ENCODE measurements at places on chromosomes 1 and 21. TPM values are rescaled to one million over a fixed set of nuclear protein-coding genes. Genes with fewer than 3 reads are reported as not detected.

GRCh38 chr1:194230351-194231144 lies 1044.1 kb upstream of the B3GALT2 start:
- no peaks in the 10 kb centered on the region for H3K27me3 ChIP-seq
- H3K27ac ChIP-seq = no peak overlapping the region
- H3K4me1 ChIP-seq = peaks cover 13% of the 10 kb centered on the region
- no peaks in the 10 kb centered on the region for H3K36me3 ChIP-seq
- no peak overlapping the region for H3K4me3 ChIP-seq

- no peak overlapping the region for H3K27ac ChIP-seq
- H3K36me3 ChIP-seq = peaks cover 13% of the 10 kb centered on the region
- no peak for DNase-seq
- peaks cover 4% of the 10 kb centered on the region for H3K4me1 ChIP-seq
- no peaks in the 10 kb centered on the region for H3K27me3 ChIP-seq
Observed at GRCh38 chr1:192814805-192815204, 6.0 kb downstream of the RGS2 start.

- H3K4me3 ChIP-seq = no peak overlapping the region
- no peaks in the 10 kb centered on the region for H3K4me1 ChIP-seq
- peaks cover 9% of the 10 kb centered on the region for H3K36me3 ChIP-seq
- DNase-seq = no peak
Observed at GRCh38 chr1:236882678-236883077, 87.6 kb downstream of the MTR start.

- DNase-seq = no peak
- H3K27me3 ChIP-seq = peaks cover 30% of the 10 kb centered on the region
- no peak overlapping the region for H3K27ac ChIP-seq
- H3K36me3 ChIP-seq = no peaks in the 10 kb centered on the region
Observed at GRCh38 chr1:44559330-44559729, 115.0 kb downstream of the TMEM53 start.

GRCh38 chr1:9654834-9655723 lies 3.5 kb downstream of the PIK3CD start:
- peaks cover 65% of the 10 kb centered on the region for H3K4me1 ChIP-seq
- peaks cover 49% of the 10 kb centered on the region for H3K36me3 ChIP-seq
- H3K4me3 ChIP-seq = peak overlapping the region; percentile 91
- peak overlapping the region; percentile 88 for H3K27ac ChIP-seq
- peak; percentile 50 for DNase-seq

Gene ZBTB8A
- total RNA-seq = not detected

Gene KCNK2
- total RNA-seq = not detected

Gene SAMD13
- 0.82 TPM for total RNA-seq
